ENCODE measurements at places on chromosomes 3 and 15.

GRCh38 chr15:95647531-95648277, 682.8 kb upstream of the NR2F2 start:
- no peak for DNase-seq

DNA sequence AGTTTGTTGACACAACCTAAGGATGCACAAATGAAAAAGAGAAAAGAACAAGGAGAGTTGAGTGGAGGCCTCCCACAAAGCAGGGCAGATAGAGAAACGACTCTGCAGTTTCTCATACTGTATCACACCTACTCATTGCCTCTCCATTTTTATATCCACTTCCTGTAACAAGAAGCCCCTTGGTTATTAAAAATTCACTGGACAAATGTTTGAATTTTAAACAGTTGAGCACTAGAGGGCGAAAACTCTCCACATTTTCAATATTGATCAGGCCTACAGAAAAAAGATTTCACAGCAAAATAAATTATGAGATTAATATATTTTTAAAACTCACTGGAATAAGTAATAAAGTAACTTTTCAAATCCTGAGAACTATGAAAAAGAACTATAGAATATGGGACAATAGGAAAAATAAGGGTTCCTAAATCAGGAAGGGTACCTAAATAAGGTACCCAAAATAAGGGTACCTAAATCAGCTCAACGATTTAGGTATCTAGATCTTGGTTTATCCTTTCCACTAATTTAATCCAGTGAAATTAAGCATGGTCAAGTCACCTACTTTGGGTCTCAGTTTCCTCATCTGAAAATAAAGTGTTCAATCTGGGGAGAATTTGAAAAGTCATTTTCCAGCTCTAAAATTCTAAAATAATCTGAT, 47.0 kb upstream of the PPIB start:
- DNase-seq: no peak

- no peak for DNase-seq
Measured at GRCh38 chr3:160049038-160049437, 60.4 kb downstream of the IL12A start.

- no peak for DNase-seq
Measured at GRCh38 chr3:14920536-14920935, 26.8 kb upstream of the NR2C2 start.

DNA sequence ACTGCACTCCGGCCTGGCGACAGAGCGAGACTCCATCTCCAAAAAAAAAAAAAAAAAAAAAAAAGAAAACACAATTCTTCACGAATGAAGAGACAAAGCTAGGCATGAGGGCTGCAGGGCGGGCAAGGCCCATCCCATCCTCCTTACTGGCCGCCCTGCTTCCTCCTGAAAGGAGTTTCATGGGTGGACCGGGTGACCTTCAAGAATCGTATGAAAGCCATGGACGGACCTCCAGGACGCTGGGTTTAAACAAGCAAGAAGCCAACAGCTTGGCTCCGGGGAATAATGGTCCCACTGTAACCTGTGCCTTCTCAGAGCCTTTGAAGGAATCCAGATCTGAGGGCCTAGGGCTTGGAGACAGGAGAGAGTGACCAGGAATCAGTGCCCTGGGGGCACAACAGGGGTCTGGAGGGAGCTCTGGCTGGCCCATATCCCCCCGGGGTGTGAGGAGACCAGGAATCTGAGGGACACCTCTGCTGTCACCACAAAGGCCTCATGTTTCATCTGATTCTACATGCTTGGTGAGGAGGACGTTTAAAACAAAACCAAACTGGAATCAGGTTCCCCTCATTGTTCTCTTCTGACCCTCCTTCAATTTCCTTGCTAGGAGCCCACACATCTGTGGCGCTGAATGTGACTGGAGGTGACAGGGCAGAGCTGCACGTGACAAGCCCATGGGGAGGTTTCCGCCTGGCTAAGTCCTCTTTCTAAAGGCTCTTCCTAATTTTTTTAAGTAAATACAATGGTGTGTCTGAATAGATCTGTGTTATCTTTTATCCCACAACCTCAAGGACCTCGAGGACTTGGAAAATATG, 46.1 kb downstream of the WHAMM start:
- DNase-seq: no peak

DNA sequence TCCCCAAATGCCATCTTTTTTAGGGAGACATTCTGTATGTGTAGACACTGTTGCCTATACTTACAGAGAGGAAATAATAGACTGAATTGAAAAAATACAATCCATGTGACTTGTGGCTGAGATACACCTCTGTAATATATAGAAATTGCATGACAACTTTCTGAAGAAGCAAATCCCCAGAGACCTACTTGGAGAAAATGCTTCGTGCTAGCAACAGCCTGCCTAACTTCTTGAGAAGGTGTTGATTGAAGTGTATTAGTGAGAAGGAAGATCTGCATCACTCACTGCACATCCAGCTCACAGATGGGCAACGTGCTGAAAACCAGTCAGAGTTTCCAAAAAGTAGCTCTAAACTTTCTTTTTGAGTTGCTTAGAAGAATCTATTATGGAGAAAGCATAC, 404.1 kb downstream of the EPHB1 start:
- DNase-seq: no peak

DNA sequence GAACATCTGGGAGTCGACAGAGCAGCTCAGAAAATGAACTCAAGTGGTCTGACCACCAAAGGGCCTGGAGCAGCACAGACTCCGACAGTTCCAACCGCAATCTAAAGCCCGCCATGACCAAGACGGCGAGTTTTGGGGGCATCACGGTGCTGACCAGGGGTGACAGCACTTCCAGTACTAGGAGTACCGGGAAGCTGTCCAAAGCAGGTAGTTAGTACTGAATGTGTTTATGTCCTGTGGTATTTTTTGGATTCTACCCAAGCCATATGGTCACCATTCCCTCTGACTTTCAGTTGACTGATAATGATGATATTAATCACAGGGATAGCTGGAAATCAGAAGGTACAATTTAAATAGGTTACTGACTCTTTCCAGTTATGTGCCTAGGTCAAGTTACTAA, 82.3 kb downstream of the ARPP21 start:
- DNase-seq: no peak

GRCh38 chr15:29472901-29473445, 203.4 kb upstream of the NSMCE3 start:
- DNase-seq: no peak

DNA sequence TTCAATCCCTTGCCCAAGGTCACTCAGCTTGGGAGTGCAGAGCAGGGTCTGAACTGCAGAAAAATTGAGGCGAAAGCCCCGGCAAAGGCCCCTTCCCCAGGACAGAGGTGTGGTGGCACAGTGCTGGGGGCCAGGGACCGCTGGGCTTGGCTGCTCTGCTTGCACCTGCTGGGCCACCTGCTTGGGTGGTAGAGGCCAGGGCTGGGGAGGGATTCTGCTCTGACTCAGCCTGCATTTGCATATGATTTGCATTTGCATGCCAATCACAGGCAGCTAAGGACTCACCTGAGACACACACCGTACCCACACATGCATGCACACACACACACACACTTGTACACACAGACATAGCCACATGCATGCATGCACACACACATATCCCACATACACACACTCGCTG, 9.9 kb downstream of the GRM2 start:
- DNase-seq: no peak

DNA sequence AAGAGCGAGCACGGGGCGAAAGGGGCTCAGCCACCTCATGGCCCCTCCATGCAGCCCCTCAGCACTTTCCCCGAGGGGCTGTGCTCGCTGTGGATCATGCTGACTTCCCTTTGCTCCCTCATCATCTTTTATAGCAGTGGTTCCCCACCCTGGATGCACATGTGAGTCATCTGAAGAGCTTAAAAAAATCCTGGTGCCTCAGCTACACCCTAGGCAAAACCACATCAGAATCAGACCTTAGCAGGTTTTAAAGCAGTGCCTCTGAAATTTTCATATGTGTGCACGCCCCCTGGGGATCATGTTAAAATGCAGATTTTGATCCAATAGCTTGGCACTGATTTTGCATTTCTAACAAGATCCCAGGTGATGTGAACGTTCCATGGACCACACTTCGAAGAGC, 50.9 kb downstream of the FEM1B start:
- no peak for DNase-seq

DNA sequence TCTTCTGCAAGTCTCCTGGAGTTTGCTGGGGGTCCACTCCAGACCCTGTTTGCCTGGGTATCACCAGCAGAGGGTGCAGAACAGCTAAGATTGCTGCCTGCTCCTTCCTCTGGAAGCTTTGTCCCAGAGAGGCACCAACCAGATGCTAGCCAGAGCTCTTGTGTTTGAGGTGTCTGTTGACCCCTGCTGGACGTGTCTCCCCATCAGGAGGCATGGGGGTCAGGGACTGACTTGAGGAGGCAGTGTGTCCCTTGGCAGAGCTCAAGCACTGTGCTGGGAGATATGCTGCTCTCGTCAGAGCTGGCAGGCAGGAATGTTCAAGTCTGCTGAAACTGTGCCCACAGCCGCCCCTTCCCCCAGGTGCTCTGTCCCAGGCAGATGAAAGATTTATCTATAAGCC, 86.5 kb downstream of the TPRG1 start:
- DNase-seq: no peak

DNA sequence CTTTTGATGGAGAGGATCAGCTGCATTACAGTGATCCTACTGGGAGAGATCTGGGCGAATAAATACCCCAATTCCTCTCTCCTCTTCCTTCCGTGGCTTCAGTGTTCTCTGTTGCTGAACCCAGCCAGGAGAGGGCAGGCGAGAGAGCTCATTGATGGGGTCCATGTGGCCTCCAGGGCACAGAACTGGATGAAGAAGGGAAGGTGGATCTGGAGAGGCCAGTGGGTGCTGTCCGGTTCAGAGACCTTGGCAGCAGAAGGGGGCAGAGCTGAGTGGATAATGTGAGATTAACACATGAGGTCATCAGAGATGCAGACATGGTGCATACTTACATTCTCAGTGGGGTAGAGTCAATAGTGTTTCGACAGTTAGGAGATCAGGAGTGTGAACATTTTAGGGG, 193.6 kb downstream of the CLSTN2 start:
- DNase-seq: no peak

- DNase-seq: no peak
Measured at GRCh38 chr15:31178705-31179104, 77.2 kb upstream of the TRPM1 start.

DNA sequence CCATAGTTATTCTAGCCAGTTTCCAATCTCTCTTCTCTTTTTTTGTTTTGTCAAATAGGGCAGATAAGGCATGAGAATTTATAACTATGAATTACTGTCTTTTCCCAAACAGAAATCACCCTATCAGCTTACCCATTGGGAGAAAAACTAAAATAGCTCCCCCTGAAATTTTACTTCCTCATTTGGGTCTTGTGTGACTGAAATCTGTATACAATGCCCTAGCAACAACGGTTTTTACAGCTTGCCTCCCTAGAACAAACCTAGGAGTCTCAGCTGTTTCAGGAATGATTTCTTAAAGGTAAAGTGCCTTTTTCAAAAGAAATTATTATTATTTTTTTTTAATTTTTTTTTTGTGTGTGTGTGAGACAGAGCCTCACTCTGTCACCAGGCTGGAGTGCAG, 56.8 kb downstream of the CD86 start:
- no peak for DNase-seq

- DNase-seq: no peak
Measured at GRCh38 chr3:6935970-6936369, 75.1 kb downstream of the GRM7 start.

- no peak for DNase-seq
Measured at GRCh38 chr3:172617976-172618375, 92.9 kb downstream of the NCEH1 start.

DNA sequence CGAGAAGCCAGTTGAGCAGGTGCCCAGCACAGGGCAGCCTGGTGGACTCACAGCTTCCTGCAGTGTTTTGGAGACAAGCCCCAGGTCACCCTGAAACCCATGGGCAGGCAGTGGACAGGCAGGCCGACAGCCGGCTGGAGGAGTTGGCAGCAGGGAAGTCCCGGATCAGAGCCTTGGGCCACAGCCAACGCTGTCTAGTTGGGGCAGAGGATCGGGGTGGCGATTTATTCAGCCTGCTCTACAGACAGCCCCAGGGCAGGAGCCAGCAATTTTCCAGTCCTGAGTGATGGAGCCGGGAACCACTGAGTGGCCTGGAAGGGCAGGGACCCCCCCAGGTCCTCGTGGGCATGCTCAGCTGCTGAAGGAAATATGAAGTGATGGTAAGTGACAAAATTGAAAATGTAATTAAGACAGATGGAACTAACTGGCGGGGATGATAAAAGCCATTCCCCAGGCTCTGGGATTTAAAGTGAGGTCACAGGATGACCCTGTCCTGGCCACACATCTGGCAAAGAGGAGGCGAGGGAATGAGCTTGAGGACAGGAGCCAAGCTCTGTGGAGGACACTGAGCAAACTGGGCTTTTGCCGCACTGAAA, 34.4 kb upstream of the TBC1D21 start:
- DNase-seq: peak; percentile 67

GRCh38 chr3:127753338-127753737, 69.0 kb downstream of the MGLL start:
- no peak for DNase-seq

GRCh38 chr15:67750371-67750770, 74.9 kb upstream of the SKOR1 start:
- no peak for DNase-seq

GRCh38 chr3:100865442-100865841, 127.8 kb downstream of the ABI3BP start:
- DNase-seq: no peak

DNA sequence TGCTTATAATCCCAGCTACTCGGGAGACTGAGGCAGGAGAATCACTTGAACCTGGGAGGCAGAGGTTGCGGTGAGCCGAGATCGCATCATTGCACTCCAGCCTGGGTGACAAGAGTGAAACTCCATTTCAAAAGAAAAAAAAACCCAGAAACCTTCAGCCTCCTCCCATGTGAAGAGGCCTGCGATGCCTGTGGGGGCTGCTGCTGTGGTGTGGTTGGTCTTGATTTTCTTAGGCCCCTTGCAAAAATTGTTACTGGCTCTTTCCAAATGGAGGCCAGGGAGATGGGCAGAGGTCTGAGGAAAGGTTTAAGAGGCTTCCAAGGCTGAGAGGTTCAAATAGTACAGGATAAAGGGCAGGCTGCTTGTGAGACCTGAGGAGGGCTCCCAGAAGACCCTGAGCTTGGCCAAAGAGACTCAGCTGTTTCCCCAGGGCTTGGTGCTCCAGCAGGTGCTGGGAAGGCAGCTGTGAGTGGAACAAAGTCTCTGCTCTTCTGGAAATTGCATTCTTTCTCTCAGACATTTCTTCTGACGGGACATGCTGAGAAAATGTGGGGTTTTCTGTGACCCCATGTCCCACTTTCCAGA, 18.4 kb downstream of the GCSAM start:
- no peak for DNase-seq

DNA sequence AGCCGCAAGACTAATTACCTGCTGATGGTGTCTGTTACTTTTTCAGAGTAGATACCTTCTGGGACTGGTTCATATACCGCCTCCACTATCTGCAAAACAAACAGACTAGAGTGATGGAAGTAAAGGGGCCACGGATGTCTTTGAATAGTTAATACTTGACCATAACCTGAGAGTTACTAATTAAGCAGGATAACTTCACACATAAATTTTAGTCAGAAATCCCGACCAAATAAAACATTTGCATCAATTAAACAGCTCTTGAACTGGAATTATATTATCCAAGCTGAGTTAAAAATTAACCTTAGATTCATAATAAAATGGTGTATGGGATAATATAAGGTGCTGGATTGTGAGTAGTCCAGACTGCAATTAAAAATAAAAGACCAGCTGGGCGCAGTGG, 167.7 kb downstream of the NEK10 start:
- no peak for DNase-seq

Data from putamen (tissue), 1 donor.